ENCODE measurements at places on chromosomes 12 and 14.

DNA sequence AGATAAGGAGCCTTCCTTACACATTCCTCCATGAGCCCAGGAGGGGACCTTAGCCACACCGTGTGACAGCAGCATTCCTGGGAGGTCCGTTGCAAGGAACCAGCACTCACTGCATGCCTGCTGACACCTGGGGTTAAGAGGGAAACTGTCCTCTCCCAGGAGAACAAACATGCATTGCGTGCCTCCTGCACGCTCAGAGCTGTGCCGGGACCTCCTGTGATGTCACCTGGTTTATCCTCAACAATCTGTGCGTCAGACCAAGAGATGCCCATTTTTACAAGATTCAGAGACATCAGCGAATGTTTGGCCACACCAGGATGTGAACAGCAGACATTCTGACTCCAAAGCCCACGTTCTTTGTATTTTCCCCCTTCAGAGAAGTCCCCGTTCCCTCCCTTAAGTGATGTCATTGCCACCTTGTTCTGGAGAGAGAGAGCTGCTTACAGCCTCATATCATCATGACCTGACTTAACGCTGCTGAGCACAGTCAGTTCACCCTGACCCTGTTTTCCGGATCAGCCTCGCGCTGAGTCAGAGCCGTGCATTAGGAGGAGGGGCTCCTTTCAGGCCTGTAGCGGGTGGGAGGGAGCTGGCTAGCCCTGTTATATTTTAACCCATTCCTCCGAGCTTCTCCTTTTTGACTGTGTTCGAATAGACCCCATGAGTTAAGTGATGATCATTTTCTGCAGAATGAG lies 36.2 kb downstream of the TMEM120B start:
- DNase-seq: peak; percentile 23

GRCh38 chr14:68257969-68258368 lies 438.4 kb downstream of the RAD51B start:
- no peak for DNase-seq

DNA sequence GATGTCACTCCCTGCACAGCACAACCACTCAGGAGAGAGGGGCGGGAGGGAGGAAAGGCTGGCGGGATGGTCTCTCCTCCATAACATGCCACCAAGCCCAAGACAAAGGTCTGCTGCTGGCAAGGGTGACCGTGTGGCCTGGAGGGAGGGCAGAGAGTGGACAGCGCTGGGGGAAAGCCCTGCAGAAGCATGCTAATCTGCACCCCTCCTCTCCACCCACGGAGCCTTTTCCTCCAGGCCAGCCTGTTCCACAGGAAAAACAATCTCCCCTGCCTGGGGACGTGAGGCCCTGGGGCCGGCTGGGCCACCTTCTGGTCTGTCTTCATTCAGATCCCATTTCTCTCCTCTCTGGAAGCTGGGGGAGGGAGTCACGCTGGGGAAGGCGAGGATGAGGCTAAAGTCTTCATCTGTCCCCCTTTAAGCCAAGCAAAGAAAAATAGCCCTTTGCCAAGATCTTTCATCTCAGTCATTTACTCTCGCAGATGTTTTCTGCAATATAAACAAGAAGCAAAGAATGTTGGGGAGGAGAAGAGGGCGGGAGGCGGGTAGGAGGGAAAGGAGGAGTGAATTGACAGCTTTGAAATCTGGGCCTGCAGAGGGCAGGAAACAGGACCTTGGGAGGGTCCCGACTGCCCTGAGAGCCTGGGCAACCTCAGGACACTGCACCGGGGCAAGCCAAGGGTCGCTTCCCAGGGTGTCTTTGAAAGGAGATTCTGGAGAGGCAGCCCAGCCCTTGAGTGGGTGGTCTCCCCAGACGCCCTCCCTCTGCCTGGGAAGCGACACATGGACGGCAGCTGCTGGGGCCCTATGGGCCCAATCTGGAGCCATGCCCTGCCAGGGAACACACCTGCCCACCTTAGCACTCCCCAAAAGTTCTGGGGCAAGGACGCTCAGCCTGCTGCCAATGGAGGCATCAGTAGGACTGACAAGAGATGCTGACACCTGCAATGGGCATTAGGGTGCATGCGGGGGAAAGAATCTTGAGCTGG lies 133.6 kb downstream of the ZFP36L1 start:
- no peak for DNase-seq

DNA sequence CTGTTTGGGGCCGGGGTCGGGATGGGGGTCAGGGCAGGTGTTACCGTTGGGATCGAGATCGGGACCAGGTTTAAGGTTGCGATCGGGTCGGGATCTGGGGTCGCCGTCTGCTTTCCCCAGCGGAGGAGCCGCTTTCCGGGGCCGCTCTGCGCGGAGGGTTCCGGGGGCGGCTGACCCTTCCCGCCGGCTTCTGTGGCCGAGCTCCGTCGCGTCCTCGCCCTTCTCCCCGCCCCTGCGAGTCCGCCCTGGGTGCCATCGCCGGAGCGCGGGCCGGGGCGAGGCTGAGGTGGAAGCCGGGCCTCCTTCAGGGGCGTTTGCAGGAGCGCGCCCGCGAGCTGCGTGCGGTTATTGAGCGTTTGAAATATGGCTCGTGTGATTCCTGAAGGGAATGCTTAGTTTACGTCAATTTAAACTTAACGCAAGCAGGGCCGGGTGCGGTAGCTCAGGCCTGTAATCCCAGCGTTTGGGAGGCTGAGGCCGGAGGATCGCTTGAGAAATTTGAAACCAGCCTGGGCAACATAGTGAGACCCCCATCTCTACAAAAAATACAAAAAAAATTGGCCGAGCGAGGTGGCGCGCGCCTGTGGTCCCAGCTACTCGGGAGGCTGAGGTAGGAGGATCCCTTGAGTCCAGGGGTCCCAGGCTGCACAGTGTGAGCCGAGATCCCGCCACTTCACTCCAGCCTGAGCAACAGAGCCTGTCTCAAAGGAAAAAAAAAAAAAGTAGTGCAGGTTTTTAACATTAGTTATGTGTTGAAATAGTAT lies 620 bp downstream of the PGAM5 start:
- DNase-seq: no peak

GRCh38 chr12:74897425-74898211 lies 312.0 kb downstream of the KCNC2 start:
- no peak for DNase-seq

GRCh38 chr14:99225436-99226203 lies 46.4 kb downstream of the BCL11B start:
- DNase-seq: no peak

- DNase-seq: no peak
Measured at GRCh38 chr12:62655666-62656151, 189.1 kb downstream of the MON2 start.

DNA sequence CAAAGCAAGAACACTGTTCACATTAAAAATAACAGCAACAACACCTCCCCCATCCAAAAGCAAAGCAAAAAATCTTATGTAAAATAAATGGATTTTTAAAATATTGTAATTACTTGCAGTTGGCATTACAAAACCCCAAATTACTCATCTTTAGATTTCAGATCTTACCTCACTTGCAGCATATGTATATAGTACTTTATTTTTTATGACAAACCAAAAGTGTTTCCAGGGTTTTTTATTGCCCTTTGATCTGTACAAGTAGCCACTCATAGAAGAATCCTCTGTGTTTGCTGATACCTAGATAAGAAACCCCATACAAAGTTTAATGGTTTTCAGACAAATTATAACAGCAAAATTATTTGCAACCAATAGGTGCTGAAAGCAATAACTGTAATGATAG lies 12.2 kb upstream of the NR2C1 start:
- DNase-seq: no peak

DNA sequence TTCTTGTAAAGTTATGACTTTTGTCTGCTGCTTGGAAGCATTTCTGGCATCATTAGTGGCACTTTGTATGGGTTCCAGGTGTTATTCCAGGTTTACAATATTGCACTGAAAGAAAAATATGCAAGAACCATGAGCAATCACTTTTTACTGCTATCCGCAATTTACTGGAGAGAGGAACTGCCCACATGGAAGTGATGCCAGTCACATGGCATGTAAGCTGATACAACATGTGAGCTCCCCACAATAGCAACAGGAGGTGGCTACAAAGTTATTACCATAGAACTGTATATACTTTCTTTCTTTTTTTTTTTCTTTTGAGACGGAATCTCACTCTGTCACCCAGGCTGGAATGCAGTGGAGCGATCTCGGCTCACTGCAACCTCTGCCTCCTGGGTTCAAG lies 1012.1 kb downstream of the BCL11B start:
- no peak for DNase-seq

- no peak for DNase-seq
Measured at GRCh38 chr12:65720136-65721130, 103.8 kb upstream of the HMGA2 start.

DNA sequence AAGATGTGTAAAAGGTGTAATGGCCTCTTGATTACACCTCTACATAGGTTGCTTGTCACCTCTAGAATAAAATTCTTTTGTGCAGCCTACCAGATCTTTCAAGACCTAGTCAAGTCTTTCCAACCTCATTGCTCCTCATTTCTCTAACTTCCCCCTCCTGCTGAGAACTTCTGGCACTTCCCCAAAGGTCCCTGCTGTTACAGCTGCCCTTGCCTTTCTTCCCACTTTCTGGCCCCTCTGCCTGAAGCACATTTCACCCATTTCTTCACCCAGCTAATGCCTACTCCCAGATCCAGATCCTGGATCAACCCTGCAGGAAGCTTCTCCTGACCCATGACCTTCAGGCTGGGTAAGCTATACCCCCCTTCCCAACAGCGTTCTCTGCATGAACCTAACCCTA lies 1.5 kb downstream of the TSHR start:
- DNase-seq: no peak

DNA sequence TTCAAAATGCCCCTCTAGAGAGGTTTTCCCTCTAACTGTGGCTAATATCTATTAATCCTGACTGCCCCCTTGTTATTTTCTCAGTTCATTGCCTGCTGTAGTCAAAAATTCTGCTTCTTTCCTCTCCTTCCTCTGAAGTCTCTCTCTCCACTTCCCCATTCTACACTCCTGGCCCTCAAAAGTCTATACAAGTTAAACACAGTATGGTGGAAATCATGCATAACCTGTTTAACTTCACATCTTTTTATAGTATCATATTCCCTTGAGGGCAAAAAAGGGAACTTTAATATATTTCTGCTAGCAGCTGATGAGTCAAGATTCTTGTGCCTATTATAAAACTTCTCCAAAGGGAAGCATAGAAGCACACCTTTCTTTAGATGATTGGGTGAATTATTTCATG lies 16.7 kb downstream of the GRIP1 start:
- no peak for DNase-seq

DNA sequence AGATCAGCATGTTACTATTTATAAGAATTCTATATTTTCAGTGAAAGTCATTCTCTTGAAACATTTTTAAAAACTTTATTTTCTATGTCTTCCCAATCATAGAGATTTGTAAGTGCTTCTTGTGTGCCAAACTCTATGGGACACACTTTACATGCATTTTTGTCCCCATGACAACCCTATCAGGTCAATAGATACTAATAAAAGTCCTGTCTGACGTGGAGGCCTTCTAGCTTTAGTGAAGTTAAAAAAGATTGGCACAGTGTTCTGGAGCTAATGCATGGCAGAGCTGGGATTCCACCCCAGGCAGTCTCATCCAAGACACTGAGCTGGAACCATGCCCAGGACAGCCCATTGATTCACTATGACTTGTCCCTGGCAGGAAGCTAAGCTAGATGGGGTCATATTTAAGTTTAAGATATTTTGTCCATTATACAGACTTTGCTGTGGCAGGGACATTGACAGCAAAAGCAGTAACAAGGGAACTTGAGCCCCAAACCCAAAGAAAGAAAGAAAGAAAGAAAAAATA lies 28.1 kb downstream of the TTC6 start:
- no peak for DNase-seq

DNA sequence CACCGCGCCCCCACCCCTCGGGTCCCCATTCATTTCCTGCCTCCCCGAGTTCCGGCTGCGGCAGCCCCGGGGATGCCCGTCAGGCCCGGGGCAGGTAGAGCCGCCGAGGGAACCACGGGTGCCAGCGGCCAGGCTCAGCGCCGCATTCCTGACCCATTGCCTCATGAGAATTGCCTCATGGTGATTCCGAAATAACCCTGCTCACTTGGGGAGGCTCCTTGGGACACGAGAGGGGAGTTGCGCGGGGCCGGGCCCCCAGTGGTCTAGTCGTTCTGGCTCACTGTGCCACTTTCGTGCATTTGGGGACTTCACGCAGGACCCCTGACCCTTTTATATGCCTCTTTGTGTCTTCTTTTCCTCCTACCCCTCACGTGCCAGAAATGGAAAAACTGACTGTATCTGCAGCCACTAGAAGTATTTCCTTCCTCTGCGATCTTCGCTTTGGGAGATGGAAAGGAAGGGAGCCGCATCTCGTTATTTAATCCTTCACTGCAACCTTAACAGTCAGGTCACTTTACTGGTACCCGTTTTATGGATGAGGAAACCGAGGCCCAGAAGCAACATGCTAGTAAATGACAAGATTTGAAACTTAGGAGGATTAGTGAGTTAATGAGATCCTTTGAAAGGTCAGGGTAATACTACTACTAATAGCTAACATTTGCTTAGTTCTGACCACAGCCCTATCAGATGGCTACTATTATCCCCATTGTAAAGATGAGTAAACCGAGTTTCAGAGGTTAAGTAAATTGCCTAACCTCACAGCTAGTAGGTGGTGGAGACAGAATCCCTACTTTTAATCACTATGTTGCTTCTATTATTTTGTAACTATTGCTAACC lies 768 bp downstream of the PTPN11 start:
- peak; percentile 65 for DNase-seq

DNA sequence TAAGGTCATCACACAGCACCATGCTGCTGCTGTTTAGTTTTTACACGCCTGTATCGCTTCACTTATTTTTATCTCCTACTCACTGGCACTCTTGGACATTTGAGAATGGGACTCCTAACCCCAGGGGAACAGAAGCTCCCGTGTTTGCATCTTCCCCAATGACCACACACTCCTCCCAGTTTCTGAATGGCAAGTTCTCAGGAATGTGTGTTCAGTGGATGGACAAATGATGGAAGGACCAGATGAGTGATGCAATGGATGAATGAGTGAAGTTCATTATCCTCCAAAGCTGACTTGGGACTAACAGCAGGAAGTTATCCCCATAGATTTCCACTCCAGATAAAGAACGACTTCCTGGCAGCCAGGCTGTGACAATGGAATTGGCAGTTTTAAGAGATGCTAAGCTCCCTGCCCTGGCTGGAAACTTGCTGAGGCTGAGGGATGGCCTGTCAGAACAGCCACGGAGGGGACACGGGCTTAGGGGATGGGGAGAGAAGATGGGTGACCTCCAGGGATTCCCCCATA lies 231.5 kb downstream of the SLC15A4 start:
- DNase-seq: no peak

DNA sequence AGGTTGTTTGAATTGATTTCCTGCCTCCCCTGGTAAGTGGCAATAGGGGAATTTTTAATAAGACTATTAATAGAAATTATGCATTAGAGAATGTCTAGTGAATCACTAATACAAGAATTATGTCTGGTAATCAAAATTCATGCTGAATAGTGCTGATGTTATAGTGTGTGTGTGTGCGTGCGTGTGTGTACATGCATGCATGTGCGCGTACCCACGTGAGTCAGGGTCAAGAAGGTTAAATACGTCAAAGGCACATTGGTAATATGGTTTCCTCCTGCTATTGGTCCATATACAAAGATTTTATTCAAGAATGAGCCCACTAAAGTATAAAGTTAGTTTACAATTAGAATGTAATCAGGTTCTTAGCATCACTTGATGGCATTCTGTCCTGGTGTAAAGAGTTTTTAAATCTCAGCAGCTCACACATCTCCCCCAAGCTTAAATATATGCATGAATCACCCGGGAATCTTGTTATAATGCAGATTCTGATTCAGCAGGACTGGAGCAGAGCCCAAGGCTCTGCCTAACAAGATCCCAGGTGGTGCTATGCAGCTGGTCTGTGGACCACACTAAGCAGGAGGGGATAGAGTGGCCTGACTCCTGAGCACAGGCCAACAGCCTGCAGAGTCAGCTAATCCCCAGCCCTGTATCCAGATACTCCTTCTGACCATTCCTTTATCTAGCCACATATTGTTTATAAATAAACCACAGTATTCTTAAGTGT lies 43.9 kb downstream of the TTC9 start:
- DNase-seq: no peak
